ENCODE measurements at places on chromosomes 11 and 22. TPM values are rescaled to one million over a fixed set of nuclear protein-coding genes. Genes with fewer than 3 reads are reported as not detected.

DNA sequence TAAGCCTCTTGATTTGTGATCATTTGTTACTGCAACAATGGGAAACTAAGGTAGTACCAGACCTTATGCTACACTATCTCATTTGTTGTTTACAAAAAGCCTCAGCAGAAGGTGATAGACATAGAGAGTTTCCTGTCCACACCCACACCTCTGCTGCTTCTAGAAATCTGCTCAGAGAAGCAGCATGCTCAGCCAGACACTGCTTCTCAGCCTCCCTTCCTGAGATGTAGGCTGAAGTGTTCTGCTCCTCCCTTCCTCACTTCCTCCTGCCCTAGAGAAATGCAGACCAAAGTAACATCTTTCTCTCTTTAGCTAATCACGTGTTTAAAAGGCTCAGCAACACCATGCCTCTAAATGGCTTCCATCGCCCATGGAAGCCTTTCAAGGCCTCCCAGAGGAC is 88.4 kb downstream of the SLC1A2 start:
- DNase-seq: no peak

The EFCAB6 gene
- total RNA-seq: 0.63 TPM

DNA sequence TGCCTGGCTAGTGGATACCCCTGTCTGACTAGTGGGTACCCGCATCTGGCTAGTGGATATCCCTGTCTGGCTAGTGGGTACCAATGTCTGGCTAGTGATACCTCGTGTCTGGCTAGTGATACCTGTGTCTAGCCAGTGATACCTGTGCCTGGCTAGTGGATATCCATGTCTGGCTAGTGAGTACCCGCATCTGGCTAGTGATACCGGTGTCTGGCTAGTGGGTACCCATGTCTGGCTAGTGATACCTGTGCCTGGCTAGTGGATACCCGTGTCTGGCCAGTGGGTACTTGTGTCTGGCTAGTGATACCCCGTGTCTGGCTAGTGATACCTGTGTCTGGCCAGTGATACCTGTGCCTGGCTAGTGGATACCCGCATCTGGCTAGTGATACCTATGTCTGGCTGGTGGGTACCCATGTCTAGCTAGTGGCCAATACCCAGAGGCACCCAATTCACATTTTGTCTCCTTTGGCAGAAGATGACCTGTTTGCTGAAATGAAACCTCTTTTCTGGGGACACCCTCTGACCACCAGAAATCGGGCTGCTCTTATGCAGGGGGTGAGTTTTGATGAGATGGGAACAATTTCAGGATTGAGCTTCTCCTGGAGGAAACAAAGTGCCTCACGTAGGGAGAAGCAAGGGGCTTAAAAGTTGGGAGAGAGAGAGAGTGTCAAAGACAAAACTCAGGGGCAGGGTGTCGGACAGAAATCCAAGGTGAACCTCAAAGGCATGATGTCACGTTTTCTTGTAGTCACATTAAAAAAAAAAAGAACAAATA is 63.4 kb downstream of the SMIM38 start:
- DNase-seq: no peak

- DNase-seq: peak; percentile 19
Observed at GRCh38 chr11:69837791-69838190, 18.6 kb upstream of the FGF3 start.

DNA sequence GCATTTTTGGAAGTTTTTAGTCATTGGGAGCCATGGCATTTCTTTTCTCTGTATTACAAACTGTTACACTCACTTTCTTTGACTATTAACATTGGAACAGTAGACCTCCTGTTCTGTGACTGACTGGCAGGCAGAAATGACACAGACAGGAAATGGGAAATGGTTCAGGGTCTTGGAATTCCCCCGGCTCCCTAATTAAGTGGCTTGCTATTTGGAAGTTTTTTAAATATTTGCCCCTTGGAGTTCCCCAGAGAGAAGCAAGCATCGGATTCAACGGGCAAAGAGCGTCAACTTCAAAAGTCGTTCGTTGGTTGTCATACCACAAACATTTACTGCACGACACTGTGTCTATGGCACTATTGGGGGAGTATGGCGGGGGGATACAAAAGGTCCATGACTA is 1.1 kb upstream of the BIRC2 start:
- DNase-seq: no peak

GRCh38 chr11:44874284-44874683 is 76.4 kb downstream of the TP53I11 start:
- DNase-seq: no peak

DNA sequence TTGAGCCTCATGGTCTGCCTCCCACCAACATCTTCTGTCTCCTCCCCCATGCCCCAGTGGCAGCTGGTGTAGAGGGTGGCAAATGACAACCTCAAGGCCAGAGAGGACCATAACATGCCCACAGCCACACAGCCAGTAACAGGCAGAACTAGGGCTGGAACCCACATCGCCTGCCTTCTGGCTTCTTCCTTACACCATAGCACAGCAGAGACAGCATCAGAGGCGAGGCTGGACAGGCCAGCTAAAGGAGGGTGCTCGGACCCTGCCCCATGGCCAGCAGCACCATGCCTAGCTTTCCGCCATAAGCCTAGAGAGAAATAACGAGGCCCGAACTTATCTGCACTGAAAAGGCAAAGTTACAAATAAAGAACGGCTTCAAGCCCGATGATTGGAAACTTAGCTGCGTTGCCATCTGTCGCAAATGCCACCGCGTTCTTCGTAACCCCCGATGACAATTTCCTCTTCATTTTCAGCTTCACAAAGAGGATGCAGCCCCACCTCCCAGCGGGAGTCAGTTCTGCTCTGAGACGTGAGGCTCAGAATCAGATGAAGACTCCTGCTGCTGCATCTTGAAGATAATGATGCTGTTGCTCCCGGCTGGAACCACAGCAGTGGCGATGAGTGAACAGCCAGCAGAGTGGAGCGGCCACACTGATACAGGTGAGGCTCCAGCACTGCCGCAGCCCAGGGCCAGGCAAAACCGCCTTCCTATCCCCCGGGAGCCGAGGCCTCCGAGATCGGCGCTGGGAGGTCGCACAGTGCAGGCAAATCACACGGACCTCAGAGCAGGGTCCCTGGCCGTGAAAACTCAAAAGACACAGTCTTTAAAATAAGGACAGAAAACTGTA is 73.8 kb upstream of the RTL6 start:
- DNase-seq: no peak

The GALR3 gene
- total RNA-seq: not detected

The APOBEC3H gene
- total RNA-seq: 1.5 TPM

The SLC22A6 gene
- total RNA-seq: not detected

DNA sequence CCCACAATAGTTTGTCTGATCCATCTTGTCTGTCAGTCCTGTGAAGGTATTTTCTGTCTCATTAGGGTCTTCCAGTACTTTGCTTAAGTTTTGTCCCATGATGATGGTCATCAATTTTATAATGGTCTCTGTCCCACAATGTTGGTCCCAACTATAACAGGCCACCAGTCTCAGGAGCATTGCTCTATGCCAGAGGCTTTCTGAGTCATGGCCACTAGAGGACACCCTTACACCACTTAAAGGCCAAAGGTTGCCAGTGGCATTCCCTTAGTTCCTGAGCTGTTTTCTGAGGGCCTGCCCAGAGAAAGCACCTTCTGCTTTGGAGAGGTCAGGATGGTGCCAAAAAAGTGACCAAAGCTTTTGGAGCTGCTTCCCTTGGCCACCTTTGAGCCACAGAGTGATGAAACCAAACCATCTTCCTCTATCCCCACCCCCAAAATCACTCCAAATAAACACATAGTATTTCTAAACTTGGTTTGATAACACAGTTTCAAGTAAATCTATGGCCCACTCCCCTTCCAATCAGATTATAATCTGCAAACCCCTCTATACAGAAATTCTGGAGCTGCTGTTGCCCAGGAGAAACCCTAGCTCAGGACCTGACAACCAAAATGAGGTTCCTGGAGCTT is 19.3 kb downstream of the EIF3F start:
- DNase-seq: no peak

DNA sequence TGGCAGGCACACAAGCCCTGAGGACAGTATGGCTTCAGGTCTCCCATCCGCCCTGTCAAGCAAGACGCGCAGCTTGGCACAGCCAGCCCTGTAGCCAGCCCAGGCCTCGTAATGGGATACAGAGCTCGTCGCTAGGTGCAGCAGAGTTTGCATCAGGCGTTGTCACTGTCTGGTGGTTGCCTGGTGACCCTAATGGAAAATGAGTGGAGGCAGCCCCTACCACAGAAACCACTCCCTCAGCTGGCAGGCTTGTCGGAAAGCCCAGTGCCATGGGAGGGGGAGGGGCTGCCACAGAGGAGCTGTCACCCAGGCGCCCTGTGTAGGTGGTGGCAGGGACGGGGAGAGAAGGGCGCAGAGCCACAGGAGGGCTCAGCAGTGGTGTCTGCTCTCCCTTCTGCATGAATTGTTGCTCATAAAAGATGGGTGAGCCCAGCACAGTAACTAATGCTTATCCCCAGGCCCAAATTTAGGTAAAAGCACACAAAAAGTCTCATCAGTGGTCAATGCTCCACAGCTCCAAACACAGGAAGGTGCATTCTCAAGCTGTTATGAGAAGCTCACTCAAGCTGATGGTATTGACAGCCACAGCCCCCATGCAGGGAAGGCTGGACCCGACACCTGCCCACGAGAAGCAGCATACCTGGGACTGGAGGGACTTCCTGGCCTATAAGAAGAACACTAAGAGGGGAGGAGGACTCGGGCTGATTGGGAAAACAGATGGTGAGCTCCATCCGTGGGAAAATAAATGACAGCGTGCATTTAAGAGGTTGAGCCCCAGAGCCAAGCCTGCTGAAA is 164.6 kb downstream of the ETS1 start:
- DNase-seq: peak; percentile 82

- DNase-seq: peak; percentile 74
Observed at GRCh38 chr11:66846671-66847091, 3.4 kb downstream of the RCE1 start.

- peak; percentile 80 for DNase-seq
Observed at GRCh38 chr11:783581-784015, 6.3 kb downstream of the CEND1 start.

The OR2AT4 gene
- not detected for total RNA-seq

- no peak for DNase-seq
Observed at GRCh38 chr11:132556316-132556715, 976.0 kb downstream of the OPCML start.

DNA sequence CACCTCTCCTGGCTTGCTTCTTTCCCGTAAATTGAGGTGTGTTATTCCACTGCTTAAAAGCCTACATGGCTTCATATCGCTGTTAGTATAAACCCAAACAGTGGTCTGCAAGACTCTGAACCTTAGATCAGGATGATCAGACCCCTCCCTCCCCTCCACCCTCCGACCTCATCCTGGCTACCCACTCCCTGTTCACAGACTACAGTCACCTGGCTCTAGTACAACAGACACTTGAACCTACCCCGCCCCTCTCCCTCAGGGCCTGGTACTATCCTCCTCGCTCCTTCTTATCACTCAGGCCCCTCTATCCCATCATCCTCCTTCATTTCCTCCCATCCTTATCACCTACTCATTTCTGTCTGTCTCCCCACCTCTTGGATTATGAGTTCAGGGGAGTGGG is 20.1 kb downstream of the PTPRJ start:
- DNase-seq: peak; percentile 38

- DNase-seq: no peak
Observed at GRCh38 chr11:64502634-64503033, 88.4 kb upstream of the SLC22A12 start.

GRCh38 chr11:19422276-19422675 is 181.5 kb upstream of the E2F8 start:
- no peak for DNase-seq

The MFRP gene
- total RNA-seq: not detected

DNA sequence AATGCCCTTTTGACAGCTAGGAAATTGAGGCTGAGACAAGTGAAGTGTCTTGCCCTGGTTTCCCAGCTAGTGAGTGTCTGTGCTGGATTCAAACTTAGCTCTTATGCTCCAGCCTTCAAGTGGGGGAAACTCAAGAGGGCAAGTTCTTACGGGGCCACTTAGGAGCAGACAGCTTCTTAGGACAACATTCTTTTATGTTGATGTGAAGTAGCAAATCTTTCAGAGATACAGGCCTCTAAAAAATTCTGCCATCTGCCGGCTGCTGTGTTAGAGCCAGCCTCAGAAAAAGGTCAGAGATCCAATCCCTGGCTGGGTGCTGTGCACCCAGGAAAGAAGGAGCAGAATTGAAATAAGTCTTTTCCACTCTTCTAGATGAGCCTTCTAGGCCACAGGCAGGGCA is 26.6 kb downstream of the TIMP3 start:
- DNase-seq: no peak

DNA sequence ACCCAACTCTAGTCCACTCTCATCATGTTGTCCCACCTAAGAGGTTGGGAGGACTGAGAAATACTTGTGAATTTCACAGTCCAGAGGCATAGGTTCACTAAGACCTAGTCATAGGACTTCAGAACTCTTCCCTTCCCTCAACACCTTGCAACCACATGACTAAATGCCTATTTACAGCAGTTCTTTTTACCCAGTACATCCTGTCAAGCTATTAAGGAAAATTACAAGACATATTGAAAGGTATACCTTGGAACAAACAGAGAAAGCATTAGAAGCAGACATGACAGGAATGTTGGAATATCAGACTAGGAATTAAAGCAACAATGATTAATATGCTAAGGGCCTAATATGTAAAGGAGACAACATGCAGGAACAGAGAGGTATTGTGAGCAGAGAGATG is 563.8 kb upstream of the LRRC4C start:
- no peak for DNase-seq
